ENCODE measurements at places on chromosomes 6 and 20.

GRCh38 chr6:82372656-82373055, 9.0 kb downstream of the TPBG start:
- DNase-seq = no peak

- no peak for DNase-seq
Measured at GRCh38 chr6:2497922-2498623, 252.6 kb downstream of the MYLK4 start.

- no peak for DNase-seq
Measured at GRCh38 chr20:49034070-49034732, 11.9 kb upstream of the CSE1L start.

DNA sequence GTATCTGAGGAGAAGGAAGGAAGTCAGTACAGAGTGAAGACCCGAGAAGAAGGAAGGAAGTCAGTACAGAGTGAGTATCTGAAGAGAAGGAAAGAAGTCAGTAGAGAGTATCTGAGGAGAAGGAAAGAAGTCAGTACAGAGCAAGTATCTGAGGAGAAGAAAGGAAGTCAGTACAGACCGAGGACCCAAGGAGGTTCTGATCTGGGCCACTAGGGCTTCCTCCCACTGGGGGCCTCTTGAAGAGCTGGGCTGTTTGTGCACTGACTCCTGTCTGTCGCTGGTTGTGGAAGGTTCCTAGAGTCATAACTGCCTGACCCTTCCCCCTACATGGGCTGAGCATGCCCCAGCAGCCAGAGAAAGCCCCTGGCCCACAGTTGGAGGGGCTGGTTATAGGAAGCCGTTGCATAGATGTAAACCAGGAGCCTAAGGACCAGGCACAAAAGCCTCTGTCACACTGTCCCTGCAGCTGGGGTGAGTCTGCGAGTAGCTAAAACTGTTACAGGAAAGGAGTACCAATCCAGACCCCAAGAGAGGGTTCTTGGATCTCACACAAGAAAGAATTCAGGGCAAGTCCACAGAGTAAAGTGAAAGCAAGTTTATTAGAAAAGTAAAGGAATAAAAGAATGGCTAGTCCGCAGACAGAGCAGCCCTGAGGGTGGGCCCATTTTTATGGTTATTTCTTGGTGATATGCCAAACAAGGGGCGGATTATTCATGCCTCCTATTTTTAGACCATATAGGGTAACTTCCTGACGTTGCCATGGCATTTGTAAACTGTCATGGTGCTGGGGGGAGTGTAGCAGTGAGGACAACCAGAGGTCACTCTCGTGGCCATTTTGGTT, 395.9 kb downstream of the PREX1 start:
- DNase-seq = no peak

DNA sequence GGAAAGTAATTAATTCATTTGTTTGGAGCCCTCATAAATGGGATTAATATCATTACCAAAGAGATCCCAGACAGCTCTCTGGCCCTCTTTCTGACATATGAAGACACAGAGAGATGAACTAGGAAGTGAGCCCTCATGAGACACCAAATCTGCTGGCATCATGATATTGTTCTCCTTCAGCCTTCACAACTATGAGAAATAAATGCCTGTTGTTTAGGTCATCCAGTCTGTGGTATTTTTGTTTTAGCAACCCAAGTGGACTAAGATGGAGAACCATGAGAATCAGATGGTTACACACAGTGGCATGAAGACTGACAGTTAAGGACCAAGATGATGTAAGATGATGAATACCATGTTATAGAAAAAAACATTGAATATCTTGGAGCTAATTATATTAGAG, 16.9 kb upstream of the HBS1L start:
- DNase-seq = no peak

GRCh38 chr6:107600121-107600520, 110.2 kb downstream of the SOBP start:
- no peak for DNase-seq

DNA sequence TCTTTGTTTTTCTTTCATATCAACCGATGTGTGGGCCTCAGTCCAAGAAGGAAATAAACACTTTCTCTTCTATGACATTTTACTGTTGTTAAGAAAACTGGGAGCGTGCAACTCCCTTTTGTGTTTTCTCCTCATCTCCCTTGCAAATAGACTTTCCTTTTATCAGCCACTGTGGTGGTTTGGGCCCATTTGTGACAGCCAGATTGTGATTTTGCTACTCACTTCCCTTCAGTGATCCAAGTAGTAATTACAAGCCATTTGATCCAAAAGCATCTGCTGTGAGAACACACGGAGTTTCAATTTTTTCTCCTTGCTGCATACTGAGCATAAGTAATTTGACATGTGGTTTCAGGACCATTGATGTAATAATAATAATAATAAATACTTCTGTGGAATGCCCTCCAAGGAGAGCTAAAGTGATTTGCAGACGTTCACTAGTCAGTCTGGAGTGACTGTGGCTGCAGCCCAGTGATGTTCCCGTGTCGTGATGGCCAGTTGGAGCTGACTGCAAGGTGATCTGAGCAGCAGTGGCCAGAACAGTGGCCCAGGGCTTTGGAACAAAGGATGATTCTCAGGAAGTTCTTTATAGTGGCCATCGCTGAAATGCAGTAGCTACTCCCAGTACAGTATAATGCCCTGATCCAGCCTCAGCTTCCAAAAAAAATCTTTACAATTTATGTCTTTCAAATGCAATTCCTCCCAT, 91.9 kb upstream of the CLDN20 start:
- no peak for DNase-seq

DNA sequence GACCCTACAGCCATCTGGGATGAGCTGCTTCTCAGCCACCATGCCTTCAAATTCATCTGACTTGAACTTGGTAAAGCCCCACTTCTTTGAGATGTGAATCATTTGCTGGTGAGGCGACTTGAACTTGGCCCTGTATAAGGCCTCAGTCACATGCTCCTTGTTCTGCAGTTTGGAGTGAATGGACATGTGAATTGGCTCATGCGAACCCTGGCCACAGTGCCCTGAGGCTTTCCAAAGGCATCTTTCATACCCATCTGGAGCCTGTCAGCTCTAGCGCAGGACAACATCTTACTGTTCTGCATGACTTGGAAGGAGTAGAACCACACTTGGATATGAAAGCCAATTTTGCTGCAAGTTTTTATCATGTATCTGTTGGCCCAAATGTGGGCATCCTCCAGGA, 244.0 kb upstream of the FAM83B start:
- no peak for DNase-seq

- no peak for DNase-seq
Measured at GRCh38 chr6:98920904-98921431, 26.8 kb downstream of the FBXL4 start.

GRCh38 chr6:129966125-129966524, 52.3 kb upstream of the L3MBTL3 start:
- no peak for DNase-seq

DNA sequence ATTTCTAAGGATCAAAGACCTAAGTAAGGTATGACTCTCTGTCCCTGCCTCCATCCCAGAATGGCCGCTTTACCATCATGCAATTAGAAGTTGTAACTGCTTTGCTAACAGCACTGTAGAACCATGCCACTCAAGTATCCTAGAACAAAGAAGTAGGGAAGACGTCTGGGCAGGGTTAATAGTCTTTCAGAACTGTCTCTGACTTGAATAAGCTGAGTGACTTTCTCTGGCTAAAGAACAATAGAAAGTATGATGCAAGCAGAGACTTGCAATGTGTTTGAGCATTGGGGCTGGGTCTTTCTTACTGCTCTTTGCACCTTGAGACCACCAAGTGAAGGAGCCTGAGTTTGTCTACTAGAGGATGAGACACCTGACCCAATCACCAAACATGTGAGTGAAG, 279.6 kb upstream of the JAG1 start:
- no peak for DNase-seq

DNA sequence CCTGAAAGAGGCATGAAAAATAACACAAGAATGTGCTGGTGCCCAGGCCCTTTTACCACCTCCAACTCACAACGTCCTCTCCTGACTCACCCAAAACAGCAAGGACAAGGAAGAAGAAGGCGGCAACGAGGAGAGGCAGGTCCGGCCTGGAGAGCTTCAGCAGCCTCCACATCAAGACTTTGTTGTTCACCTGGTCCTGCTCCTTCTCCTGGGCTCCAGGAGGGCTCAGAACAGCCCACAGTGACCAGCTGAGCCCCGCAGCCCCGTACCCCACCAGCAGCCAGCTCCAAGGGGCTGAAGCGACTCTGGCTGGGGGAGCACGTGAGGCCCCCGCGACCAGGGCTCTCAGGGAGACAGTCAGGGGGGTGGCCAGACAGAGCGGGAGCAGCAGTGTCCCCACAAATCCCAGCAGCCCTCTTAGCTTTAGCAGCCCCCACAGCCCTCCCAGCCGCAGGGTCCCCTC, 857 bp downstream of the TAP2 start:
- DNase-seq = no peak

- DNase-seq = no peak
Measured at GRCh38 chr6:6741264-6741663, 152.7 kb downstream of the LY86 start.

DNA sequence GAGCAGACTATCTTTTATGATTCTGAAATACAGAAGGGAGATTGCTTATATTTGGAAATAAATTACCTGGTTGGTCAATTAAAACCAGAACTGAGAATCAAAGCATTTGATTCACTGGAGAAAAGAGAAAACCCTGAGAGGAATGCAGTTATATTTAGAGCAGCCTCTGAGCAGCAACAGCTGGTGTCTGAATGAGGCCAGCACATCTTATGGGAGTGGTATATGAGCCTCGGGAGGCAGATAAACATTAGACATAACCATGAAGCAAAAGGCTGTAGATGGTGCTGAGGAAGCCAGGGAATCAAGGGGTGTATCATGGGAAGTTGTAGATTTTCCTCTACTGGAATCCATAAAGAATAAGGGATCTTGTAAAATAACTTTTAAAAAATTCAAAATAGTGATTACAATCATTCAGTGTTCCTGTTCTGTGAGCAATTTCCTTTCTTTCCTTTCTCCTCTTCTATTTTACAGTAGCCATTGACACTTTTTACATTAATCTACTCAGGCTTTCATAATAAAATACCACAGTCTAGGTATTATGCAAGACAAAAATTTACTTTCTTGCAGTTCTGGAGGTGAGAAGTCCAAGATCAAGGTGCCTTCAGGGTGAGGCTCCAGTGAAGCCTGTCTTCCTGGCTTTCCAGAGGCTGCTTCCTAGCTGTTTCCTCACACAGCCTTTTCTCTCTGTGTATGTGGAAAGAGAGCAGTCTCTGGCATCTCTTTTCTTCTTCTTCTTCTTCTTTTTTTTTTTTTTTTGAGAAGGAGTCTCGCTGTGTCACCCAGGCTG, 32.8 kb upstream of the ENPP5 start:
- no peak for DNase-seq

DNA sequence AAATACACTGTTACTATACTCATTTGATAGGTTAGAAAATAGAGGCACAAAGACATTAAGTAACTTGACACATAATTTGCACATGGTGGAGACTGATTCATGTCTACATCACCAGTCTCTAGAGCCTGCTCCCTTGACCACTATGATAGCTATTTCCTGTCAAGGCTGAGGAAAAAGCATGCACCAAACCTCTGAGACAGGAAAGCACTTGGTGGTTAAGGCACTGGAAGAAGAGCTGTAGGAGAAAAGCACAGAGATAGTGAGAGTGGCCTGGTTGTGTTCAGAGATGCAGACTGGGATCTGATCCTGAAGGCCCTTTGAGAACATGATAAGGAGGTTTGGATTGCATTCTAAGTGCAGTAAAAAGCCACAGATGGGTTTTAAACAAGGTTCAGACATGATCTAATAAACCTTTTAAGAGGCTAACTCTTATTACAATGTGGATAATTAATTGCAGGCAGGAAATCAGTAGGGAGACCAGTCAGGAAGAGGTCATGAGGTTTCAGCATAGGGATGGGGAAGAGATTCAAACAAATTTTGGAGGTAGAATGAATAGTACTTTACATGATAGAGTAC, 168.9 kb downstream of the PHF3 start:
- DNase-seq = no peak

DNA sequence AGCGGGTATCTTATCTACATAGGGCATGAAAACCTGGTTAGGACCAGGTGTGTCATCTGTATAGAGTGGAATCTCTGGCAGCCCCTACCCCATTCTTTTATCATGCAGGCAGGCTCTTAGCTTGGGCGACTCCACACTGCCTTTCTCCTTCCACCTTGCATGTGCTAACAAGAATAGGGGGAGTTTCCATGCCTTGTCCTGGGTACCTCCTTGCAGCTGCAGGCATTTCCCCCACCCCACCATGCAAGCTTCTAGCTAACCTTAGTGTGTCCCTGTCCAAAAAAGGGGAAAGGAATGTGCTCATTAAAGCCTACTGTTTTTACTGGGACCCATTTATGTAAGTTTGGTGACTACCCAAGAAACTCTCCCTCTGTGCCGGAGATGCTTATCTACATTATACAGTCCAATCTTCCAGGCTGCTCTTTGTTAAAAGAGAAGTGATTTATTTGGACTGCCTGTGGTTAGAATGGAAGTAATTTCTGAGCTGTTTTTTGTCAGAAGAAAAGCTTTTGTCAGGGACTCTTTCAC, 10.5 kb upstream of the CEP43 start:
- DNase-seq = no peak

DNA sequence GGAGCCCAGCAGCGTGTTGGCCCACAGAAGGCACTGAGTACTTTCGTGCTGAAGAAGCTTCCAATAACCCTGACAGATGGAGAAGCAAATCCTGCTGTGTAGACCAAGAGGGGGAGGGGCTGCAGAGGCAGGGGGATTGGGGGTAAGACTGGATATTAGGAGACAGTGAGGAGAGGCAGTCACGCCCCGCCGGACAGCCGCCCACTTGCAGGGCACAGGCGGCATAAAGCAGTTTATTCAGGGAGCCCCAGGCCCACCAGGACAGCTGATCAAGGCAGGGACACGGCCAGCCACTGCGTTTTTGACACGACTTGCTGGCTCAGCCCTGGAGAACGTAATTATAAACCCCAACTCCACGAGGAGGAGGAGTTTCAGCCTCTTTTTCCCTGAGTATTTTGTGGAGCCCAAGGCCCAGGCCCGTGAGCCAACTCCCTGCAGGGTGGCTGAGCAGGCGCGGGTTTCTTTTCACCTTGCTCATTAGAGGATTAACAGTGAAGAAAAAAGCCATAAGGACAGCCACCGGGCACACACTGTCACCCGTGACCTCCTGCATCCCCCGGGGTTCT, 177.9 kb downstream of the TFAP2C start:
- DNase-seq = no peak

- no peak for DNase-seq
Measured at GRCh38 chr6:163062790-163063189, 335.0 kb downstream of the PACRG start.

- no peak for DNase-seq
Measured at GRCh38 chr6:168359794-168360193, 40.2 kb upstream of the DACT2 start.

GRCh38 chr20:22775671-22776139, 191.3 kb upstream of the FOXA2 start:
- DNase-seq = no peak

DNA sequence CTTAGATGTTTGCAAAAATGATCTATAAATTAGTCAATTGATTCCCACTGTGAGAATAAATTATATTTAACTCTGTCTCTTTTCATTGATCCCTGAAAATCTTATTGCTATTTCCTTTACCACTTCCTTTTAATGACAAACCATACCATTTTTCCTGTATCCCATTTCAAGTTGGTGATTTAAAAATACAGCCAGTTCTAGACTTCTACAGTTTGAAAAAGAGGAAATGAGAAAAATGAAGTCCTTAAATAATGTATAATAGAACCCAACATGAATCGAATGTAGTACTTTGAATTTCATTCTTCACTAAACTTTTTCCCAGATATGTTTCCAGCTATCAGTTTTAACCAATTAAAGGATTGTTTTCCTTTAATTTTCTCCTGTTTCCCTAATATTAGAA, 29.5 kb upstream of the SDHAF4 start:
- DNase-seq = no peak

GRCh38 chr6:131631625-131632289, 3.7 kb upstream of the MED23 start:
- DNase-seq = no peak

GRCh38 chr6:20708367-20709124, 174.3 kb downstream of the CDKAL1 start:
- DNase-seq = no peak

Data from HL-60 (cell line).